Right ventricle myocardium inferior (tissue), 1 donor: ENCODE measurements at places on chromosomes 2 and 18. TPM values are rescaled to one million over a fixed set of nuclear protein-coding genes. Genes with fewer than 3 reads are reported as not detected.

DNA sequence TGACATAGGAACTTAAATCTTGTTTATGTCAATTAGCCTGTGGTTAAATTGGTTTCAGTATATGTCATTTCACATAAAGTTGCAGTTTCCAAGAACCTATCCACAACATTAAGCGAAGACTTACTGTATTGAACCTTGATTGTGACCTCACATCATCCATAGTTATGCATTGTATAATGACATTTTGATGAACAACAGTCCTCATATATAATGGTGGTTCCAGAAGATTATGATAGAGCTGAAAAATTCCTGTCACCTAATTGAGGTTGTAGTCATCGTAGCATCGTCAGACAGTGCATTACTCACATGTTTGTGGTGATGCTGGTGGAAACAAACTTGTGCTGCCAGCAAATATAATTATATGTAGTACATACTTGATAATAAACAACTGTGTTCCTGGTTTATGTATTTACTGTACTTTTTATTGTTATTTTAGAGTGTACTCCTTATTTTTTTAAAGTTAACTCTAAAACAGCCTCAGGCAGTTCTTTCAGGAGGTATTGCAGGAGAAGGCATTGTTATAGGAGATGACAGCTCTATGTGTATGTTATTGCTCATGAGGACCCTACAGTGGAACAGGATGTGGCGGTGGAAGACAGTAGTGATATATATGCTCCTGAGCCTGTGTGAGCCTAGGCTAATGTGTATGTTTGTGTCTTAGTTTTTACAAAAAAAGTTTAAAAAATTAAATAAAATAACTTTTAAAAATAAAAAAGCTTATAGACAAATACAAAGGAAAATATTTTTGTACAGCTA lies 56.6 kb downstream of the UBE2E3 start:
- DNase-seq: no peak

DNA sequence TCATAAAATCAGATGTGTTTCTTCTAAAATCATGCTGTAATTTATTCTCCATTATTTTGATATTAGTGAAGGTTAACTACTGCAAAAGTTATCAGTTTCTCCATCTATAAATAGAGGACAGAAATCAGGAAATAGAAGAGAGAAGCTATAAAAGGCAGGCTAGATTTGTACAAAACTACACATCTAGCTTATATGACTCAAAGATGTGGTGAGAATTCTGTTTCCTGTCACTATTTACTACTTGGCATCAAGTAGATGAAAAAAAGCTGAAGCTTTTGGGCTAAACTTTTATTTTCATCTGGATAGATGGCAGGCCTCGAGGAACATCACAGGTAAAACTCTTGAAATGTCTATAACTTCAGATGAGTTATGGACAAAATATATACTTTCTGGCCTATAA lies 49.8 kb upstream of the NAB1 start:
- no peak for DNase-seq

DNA sequence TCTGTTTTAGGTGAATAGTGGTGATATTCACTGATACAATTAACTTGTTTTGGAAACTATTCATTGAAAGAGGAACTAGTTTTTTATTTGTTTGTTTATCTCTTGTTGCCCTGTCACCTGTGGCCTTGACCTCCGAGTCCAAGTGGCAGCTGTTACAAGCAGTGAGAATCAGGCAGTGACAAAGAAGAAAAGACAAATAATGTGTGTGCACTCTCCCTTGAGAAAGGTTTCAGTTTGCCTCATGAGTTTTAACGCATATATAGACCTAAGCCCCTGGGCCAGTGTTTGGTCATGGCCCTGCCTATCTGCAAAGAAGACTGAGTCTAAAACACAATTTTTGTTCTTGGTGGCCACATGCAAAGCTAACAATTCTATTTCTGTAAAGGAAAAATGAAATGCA lies 15.3 kb downstream of the KYNU start:
- DNase-seq: no peak

GRCh38 chr18:56489893-56490292 lies 148.5 kb downstream of the TXNL1 start:
- DNase-seq: no peak

Gene OXER1
- total RNA-seq: 0.43 TPM
